ENCODE measurements at places on chromosomes 6 and 20.

- DNase-seq = no peak
Measured at GRCh38 chr20:62449951-62450691, 22.8 kb upstream of the RBBP8NL start.

GRCh38 chr6:140379919-140380318 is 1005.5 kb upstream of the CITED2 start:
- peak; percentile 78 for DNase-seq

DNA sequence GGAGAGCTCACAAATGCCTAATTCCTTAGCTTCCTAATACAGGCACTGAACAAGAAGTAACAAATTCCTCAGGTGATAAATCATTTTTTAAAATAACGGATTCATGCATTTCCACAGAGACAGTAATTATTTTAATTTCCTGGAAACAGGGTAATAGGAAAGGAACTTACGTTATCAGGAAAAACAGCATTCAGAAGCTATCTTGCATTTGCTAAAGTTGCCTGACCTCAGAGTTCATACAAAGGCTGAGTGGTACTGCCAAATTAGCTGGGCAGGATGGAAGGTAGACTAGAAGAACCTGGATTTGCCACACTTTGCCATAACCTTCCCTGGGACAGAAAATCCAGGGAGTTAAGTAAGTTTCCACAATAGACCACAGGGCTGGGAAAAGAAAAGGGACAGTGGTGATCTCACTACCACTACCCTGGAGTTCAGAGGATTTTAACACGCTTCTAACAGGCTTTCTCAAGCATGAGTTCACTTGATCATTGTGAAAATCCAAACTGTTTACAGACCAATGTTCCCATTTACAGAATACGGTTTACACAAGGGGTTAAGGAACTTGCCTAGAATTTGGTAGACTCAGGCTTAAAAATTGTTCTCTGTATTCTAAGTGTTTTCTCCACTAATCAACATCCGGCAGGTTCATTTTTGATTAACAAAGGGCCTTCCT is 57.0 kb downstream of the KIF13A start:
- no peak for DNase-seq

DNA sequence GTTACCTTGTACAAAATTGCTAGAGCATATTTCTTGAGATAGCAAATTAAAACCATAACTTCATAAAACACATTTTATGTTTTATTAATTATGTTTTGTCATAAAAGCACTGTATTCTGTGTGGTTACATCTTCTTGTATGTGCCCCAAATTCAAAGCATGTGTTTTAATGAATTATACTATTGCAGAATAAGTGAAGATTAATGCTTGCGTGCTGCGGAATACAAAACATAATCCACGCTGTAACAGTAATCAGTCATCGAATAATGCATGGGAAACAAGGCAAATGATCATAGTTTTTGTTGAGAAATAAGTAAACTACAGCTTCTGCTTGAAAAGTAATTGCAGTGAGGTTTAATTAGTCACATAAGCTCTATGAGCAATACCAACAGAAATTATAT is 459.2 kb upstream of the SOX4 start:
- DNase-seq = no peak

DNA sequence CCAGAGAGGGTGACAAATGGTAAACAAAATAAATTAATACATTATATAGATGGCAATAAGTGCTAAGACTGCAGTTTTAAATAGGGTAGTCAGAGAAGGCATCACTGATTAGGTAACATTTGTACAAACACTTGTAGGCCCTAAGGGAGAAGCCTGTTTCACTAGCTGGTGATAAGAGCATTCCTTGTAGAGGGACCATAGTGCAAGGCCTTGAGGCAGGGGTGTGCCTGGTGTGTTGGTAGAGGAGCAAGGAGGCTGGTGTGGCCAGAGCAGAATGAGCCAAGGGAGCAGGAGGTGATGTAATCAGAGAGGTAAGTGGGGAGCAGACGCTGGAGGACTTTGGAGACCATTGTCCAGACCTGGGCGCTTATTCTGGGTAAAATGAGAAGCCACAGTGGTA is 70.7 kb downstream of the ANKRD6 start:
- DNase-seq = no peak

GRCh38 chr6:23647045-23647444 is 479.0 kb upstream of the NRSN1 start:
- no peak for DNase-seq

- no peak for DNase-seq
Measured at GRCh38 chr20:38298768-38299288, 5.1 kb upstream of the BPI start.

DNA sequence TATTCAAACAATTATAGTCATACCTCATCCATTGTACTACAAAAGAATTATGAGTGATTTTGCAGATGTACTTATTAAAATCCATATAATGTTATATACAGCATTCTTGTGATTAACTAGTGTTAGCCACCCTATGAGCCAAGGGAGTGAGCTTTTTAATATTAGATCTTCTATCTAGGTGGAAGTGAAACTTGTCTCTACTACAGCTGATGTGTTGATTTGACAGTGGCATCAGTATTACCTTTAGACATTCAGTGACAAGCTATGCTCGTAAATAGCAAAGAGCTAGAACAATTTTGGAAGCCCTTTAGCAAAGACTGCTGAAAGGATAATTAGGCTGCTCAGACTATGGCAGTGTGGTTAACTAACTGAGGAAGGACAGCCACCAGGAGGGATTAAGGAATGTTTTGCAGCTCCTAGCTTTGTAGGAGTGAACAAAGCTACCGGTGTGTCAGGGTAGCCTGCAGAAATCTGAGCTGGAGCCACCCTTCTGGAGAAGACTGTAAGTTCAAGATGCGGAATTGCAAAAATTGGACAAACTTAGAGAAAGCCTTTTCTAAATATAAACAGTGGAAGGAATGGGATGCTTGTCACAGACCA is 73.7 kb downstream of the AFG1L start:
- no peak for DNase-seq

DNA sequence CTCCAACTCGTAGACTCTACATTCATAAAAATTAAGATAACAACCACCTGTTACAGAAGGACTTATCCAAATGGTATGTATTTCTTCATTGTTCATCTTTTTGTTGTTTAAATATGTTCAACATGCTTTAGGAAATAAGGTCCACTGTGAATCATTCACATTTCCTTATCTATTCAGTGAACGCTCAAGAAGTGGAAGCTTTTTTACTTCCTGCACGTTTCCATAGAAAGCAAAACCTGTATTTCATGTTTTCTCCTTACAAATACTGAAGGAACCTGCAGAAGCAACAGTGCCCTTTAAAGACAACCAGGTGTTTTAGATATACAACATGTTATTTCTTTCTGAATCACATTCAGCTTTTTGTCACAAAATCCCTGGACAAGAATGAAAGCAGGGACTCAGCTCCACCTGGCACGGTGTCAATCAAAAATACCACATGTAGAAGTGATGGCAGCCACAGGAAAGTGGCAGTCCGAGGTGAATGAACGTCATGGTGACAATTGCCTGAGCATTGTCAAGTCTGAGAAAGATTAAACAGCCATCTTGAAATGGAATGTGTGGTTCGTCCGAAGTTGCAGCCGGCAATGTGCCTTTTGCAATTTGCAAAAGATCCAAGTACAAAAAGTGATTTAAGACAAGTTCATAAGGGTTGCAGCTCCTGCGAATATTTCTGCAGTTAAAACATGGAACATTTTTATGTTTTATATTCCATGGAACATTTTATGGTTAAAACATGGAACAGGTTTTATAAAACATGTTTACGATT is 66.7 kb upstream of the RIPOR2 start:
- DNase-seq = no peak

GRCh38 chr6:30684386-30685156 is 1.9 kb downstream of the PPP1R18 start:
- DNase-seq = no peak

GRCh38 chr20:53896647-53897046 is 173.7 kb downstream of the BCAS1 start:
- no peak for DNase-seq

DNA sequence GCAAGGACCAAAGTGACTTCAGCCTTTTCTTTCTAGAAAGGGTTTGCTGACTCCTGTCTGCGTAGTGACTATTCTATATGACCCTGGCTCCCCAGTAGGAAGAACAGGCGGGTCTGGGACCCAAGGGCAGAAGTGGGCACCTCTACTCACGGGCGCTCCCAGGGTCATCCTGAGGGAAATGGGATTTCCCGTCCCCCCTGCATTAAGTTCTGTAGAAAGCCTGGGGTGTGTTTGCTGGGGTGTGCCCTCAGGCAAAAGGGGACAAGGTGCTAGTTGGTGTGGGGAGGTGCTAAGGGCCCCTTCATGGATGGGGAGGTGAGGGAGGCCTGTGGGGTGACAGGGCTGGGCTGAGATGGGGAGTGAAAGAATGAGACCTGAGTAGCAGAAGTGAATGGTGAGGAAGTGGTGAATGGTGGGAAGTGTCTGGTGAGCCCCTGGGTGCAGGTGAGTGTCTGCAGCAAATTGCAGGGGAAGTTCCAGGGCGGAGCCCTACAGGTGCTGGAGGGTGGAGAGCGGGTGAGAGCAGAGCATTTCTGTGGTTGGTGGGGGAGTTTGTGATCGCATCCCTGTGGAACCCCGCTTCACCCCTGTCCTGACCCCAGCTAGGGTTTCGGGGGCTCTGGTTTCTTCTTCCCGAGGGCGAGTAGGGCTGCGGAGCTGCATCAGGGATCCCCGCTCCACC is 21.1 kb downstream of the RAET1L start:
- no peak for DNase-seq

DNA sequence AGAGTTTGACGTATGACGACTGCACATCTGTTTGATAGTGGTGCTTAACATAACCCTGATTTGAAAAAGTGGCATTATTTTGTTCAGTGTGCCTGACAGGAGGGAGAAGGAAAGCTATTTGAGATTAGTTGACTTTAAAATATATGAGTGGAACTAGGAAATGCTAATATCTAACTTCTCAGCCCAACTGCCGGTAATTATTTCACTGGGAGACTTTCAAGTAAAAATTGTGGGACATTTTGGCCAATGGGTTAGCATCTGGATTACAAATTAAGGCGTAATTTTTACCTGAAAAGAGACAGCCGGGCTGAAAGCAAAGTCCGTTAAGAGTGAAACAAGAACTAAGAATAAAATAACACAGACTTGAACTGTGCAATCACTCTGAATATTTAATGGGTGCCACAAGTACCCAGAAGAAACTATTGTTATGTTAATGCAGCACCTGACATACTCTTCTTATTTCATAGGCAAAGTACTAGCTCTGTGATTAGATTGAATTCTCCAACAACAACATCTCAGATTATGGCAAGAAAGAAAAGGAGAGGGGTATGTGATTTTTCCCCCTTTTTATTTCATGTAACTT is 2.0 kb downstream of the HEY2 start:
- no peak for DNase-seq

DNA sequence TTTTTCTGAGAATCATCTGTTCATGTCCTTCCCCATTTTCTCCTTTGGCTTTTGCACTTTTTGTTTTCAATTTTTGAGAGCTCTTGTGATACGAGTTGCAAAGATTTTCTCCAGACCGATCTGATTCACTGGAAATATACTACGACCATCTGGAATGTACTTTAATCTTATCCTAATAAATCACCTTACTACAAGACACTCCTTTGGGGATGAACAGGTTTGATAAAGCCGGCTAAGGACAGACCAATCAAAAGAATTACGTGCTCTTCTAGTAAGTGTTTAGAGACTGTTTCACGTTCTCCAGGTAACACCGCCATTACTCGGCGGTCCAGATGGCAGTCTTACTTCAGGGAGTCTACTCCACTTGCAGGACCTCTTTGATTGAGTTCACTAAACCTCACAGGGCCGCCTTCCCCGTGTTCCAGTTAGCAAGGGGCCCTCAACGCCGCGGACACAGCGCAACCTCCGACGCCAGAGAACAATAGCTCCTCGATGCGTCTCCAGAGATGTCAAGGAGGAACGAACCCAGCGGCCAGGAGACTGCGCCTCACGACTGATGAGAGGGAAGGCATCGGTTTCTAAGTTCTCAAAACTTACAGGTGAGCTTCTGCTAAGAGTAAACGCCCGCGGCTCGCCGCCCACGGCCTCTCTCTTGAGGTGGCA is 920 bp upstream of the WTAP start:
- no peak for DNase-seq

DNA sequence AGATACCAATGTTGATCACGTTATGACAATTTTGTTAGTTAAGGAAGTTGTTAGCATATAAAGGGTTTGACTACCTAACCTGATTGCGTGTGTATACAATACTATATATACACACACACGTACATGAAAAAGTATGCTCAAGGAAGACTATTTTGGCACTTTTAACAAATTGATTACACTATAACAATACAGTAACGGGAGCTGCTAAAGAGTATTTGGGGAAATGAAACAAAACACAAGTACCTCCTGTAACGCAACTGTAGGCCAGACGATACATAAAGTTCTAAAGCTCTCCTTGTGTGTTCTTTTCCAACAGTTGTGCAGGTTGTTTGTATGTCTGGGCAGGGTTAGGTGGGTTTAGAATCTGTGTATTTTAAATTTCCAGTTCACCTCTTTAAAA is 98.7 kb downstream of the PLEKHG1 start:
- DNase-seq = no peak

- DNase-seq = no peak
Measured at GRCh38 chr6:125533710-125534397, 215.6 kb upstream of the HEY2 start.

DNA sequence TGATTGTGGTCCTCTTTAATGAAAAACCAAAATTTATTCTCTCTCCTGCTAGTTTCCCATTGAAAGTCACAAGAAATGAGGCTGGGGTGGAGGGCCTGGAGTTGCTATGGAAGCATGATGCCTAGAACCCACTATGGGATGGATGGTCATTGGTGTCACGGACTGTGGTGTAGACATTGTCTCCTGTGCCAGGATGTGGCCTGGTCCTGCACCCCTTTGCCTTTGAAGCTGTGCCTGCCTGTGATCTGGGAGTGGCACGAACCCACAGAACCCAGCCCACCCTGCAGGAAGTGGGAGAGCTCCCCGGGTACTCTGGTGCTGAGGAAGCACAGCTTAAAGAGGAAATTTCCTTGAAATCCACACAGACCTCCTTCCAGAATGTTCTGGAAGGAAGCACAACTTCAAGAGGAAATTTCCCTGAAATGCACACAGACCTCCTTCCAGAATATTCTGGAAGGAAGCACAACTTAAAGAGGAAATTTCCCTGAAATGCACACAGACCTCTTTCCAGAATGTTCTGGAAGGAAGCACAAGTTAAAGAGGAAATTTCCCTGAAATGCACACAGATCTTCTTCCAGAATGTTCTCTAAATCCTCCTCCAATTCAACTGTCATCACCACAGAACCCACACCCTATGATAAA is 105.6 kb downstream of the CDH26 start:
- no peak for DNase-seq

DNA sequence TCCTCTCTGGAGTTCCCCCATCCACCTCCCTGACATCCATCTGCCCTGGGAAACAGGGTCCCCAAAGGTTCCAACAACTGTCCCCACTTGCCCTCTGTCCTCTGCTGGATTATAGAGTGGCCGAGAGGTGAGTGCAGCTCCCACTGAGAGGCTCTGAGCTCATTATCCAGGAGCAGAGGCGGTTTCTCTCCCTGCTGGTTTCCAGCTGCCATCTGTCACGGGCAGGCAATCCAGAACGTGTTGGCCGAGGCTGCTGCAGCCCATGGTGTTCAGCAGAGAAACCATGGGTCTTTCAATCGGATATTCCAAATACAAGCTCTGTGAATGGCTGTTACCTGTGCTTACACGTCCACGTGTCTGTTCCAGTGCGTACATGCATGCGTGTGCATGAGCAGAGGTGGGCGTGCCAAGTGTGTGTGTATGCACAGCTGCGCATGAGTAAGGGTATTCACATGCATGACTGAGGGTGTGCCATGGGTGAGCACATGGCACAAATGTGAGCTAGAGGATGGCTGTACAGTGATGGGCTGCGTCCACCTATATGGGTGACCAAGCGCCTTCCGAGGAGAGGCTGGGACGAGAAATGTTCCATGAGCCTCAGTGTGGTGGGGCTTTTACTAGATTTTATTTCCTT is 183.7 kb upstream of the PMEPA1 start:
- no peak for DNase-seq

- DNase-seq = no peak
Measured at GRCh38 chr20:53247468-53248103, 275.4 kb downstream of the TSHZ2 start.
